Neural crest cell (in vitro differentiated cells): ENCODE measurements at places on chromosomes 13 and 19. TPM values are rescaled to one million over a fixed set of nuclear protein-coding genes. Genes with fewer than 3 reads are reported as not detected.

The CYP2S1 gene
- 0.39 TPM in 1 of 2 replicates, not detected in the other for total RNA-seq

The KIR3DL1 gene
- total RNA-seq: not detected in 2 replicates

The RUBCNL gene
- 29.7 and 36.4 TPM in 2 replicates for total RNA-seq

The ZNF154 gene
- 25.6 and 26.2 TPM in 2 replicates for total RNA-seq

The C5AR1 gene
- 0.44 TPM in 1 of 2 replicates, not detected in the other for total RNA-seq

The RB1 gene
- 45.9 and 48.0 TPM in 2 replicates for total RNA-seq

The ZNF766 gene
- total RNA-seq: 21.5 and 22.9 TPM in 2 replicates

The LGALS13 gene
- total RNA-seq: not detected in 2 replicates

The NUFIP1 gene
- total RNA-seq: 11.6 and 12.8 TPM in 2 replicates

The TGFB1 gene
- 2.2 and 3.1 TPM in 2 replicates for total RNA-seq

The CEACAM19 gene
- total RNA-seq: 5.0 and 6.1 TPM in 2 replicates

The RASIP1 gene
- 0.59 and 1.0 TPM in 2 replicates for total RNA-seq

The LIM2 gene
- total RNA-seq: not detected in 2 replicates

The TMEM86B gene
- 4.9 and 5.8 TPM in 2 replicates for total RNA-seq

The FAM216B gene
- total RNA-seq: not detected in 2 replicates

DNA sequence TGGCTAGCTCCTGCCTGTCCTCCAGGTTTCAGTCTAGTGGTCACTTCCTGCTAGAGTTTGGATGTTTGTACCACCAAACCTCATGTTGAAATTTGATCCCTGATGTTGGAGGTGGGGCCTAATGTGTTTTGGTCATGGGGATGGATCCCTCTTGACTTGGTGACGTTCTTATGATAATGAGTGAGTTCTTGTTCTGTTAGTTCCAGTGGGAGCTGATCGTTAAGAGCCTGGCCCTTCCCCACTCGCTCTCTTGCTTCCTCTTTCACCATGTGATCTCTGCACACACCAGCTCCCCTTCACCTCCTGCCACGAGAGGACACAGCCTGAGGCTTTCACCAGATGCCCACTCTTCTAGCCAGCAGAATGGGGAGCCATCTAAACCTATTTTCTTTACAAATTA is 86.8 kb upstream of the SCEL start:
- no peak for DNase-seq

DNA sequence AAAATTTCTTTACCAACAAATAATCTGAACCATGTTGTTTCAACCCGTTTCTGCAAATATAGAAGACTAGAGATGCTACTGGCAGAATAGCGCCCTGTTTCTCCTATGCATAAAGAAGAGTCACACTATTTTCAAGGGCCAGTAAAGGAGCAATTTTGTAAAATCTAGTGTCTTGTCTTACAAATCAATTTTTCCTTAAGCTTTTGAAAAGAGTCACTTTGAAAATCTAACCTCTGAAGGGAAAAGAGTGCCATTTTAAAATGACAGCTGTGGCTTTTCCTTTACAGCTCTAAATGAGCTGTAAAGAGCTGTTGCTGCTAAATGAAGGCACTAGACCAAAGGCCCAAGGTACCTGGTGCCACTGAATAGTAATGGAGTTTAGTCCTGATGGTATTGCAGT is 16.9 kb upstream of the GTF2F2 start:
- DNase-seq: no peak

DNA sequence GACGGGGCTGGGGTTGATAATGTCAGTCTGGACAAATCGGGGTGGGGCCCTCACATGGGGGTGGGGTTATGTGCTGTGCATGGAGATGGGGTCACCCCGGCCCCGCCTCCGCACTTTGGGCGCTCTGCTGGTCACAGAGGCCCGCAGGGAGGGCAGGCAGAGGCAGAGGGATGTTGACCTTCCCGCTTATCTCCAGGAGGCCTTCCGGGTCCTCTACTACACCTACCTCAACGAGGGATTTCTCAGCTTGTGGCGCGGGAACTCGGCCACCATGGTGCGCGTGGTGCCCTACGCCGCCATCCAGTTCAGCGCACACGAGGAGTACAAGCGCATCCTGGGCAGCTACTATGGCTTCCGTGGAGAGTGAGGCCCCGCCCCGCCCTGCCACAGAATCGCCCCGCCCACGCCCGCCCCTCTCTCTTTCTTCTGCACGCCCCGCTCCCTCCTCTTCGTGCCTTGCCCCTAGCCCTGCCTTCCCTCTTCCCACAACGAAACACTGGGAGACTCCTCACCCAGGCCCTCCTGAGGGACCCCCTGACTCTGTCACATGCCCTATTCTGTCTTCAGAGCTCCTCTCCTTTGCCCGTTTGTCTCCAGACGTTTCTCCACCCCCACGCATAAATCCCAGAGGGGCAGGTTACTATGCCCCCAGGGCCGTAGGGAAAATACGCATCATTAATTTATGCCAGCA is 32.8 kb downstream of the TMEM161A start:
- DNase-seq: peak; percentile 74

- DNase-seq: peak; percentile 28
These were observed 689 bp downstream of the DCUN1D2 start for GRCh38 chr13:113489549-113490495.

DNA sequence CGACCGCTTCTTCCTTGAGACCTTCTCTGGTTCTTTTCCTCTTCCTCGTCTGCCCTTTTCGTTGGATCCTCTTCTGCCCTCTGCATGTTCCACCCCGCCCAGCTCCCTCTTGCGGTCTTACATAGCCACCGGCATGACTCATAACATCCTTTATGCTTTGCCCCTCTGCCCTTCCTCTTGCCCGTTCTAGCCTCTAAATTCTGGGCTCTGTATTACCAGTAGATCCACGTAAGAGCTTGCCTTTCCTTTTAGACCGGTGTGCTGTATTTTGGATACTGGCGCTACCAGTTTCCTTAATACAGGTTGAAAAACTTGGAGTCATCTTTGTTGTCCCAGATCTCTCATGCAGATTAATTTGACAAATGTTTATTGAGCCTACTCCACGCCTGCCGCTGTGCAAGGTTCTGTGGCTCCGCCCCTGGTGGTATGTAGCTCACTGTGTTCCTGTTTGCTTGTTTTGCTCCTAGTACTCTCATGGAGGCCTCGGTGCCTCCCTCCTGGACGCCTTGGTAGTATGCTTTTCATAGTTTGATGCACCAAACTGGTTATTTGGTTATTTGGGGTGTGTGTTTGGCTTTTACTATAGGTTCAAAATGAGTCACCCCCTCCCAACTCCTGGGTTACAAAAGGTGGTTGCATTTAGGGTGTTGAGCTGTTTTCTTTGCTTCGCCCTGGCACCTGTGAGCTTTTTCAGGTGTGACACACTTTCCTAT is 1.7 kb downstream of the GTF3A start:
- no peak for DNase-seq

DNA sequence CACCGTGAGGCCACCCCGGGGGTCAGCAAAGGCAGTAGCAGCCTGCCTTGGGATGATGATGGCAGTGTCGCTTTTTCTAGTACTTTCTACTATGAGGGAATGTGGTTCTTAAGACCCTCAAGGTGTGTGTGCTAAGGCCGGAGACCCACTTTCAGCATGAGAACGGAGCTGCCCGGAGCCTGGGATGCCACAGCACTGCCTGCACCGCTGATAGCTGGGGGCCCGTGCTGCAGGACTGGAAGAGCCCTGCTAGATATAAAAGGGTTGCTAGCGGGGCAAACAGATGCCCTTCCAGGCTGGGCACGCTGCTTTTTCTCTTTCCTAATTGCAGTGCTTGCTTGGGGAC is 14.5 kb downstream of the PLIN4 start:
- no peak for DNase-seq

DNA sequence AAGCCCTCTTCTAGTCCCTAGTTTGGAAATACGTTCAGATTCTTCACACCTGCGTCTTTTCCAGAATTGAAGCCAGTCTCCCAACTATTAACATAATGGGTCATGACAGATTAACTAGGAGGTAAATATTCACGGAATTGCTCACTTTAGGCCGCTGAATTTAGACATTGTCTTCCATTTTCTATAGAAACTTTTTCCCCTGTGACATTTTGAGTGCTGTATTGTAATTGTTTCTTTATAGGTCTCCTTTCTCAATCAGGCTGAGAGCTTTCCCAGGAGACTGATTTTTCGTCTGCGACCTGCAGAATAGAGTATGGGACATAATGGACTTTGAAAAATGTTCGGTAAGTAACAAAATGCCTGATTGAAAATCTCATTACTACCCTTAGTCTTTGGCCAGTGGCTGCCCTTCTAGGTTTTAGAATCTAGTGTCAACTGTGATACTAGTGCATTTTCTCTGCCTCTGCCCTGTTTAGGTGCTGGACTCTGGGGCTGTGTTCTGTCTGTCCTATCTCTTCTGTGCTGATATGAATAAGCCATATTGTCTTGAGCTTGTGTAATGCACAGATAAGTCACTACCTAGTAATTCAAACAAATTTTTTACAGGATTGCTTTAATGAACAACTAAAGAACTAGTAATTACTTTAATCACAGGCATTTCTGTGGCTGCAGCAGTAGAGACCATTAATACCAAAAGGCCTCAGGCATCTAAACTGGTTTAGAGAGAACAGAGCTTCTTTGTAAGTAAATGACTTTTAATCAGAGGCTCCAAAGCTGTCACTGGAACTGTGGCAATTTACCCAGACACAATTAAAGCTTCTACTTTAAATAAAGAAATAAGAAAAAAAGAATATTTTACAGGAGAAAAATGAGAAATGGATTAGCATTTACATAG is 122.4 kb upstream of the FREM2 start:
- DNase-seq: no peak

DNA sequence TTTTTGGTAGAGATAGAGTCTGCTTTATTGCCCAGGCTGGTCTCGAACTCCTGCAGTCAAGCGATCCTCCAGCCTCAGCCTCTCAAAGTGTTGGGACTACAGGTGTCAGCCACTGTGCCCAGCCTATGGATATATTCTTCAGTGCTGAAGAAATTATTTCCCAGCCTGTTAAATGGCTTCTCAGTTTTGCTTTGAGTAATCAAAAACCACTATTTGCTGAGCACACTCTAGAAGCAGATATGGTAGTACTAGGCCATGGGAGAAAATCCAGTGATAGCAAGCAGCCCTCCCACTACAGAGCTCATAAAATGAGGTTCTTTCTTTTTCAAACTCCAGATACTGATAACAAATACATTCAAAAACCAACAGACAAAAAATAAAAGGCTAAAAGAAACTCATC is 80.6 kb upstream of the CLDN10 start:
- no peak for DNase-seq

DNA sequence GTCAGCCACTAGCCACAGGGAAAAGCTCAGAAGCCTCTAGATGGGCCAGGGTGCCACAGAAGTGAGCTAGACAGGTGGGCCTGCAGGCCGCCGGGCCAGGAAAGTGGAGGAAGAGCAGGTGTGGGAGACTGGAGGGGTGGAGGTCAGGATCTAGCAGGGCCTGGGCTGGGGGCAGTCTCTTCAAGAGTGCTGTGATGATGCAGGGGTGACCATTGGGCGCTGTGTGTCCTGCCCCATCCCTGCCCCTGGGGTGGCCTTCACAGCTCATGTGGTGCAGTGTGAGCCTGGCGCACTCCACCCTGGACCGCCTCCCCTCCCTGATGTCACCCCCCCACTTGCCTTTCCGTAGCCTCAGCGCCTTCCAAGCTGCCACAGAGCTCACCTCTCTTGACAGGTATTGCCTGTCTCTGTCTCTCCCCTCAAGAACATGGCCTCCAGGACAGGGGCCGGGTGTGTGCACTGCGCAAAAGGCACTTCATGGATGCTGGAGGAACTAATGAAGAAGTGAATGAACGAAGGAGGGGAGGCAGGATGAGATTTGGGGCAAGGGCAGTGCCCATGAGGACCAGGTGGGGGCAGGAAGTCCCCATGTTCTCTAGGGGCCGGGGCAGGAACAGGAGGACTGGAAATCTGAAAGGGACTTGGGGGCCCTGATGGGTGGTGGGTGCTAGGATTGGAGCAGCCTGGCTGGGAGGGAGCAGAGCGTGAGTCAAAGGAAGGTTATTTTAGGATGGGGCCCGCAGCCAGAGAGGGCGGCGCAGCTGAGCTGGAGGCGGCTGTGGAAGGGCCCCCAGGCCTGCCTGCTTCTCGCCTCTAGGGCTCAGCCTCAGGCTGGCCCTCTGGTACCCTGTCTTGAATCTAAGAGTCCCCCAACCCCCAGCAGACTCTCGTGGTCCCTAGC is 6.6 kb downstream of the SSBP4 start:
- no peak for DNase-seq

GRCh38 chr13:113753171-113753570 is 5.9 kb upstream of the TMEM255B start:
- no peak for DNase-seq

- no peak for DNase-seq
These were observed 2.5 kb downstream of the PALM start for GRCh38 chr19:711254-711653.

- no peak for DNase-seq
These were observed 66.8 kb downstream of the MRPL57 start for GRCh38 chr13:21243045-21243897.

- DNase-seq: no peak
These were observed 82.5 kb downstream of the RUBCNL start for GRCh38 chr13:46304546-46304945.

GRCh38 chr19:44959691-44960090 is 4.5 kb downstream of the CLPTM1 start:
- DNase-seq: no peak

GRCh38 chr13:41257535-41257934 is 5.8 kb downstream of the MTRF1 start:
- DNase-seq: no peak

GRCh38 chr13:73981595-73981994 is 152.6 kb downstream of the KLF12 start:
- no peak for DNase-seq

GRCh38 chr19:35882114-35882832 is 13.9 kb downstream of the APLP1 start:
- no peak for DNase-seq

DNA sequence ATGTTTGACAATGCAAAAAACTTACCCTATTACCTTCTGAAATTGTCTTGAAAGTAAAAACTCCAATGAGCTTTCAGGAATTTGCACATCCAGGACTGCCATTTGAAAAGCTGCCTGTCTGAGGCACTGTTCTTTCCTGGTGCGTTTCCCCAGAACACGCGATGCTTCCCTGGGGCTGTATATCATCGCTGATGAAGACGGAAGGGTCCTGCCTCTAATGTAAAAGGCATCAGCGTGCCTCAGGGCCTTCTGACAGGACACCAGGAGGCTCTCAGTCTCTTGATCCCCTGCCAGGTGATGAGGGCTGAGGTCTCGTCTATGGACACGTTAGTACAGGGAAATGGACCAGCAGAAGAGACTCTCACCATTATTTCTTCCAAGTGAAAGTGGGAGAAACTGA is 296.8 kb downstream of the EFNB2 start:
- DNase-seq: no peak

DNA sequence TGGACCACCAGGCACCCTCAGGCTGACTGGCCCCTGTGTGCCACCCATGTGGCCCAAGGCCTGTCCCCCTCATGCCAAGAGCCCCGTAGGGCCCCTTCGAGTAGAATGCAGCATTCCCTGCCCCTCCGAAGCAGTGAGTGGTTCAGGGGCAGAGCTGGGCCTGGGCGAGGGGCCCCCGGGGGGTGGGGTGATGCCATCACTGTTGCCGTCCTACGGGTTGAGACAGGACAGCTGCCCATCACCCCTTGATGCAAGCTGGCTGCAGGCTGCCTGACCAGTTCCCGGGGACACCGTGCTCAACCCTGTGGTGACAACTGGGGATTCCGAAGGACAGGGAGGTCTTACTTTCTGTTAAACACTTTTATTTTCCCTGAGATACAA is 4.7 kb downstream of the SBNO2 start:
- no peak for DNase-seq
